Posterior vena cava (tissue), 2 donors: ENCODE measurements at places on chromosomes 1 and 21.

DNA sequence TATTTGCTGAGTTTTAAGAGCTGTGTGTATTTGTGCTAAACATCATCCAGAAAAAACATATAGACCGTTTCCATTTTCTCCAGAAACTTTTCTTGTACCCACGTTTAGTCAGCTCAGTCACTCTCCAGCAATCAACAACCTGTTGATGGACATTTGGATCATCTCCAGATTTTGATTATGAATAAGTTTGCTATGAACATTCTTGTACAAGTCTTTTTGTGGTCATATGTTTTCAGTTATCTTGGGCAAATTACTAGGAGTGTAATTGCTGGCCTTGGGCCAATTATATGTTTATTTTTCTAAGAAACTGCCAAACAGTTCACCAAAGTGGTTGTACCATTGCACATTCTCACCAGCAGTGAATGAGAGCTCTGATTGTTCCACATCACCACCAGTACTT is 221.8 kb downstream of the CENPF start:
- DNase-seq: no peak

- no peak for DNase-seq
Observed at GRCh38 chr1:19547814-19548213, 62.5 kb upstream of the CAPZB start.

DNA sequence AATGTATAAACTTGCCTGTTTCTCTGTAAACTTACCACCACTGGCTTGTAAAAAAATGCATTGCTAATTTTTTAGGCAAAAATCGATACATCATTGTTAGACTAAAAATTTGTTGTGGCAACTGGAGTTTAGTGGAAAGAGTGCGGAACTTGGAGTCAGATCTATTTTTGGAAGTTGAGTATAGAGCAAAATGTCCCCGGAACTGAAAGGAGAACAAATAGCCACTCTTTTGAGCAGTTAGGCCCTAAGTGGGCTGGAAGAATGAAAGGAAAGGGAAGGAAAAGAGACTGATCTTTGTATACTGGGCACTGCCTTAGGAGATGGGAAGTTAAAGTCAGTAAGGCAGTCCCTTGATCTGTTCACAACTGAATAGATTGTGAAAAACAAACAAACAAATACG is 30.2 kb downstream of the OPTC start:
- DNase-seq: no peak

DNA sequence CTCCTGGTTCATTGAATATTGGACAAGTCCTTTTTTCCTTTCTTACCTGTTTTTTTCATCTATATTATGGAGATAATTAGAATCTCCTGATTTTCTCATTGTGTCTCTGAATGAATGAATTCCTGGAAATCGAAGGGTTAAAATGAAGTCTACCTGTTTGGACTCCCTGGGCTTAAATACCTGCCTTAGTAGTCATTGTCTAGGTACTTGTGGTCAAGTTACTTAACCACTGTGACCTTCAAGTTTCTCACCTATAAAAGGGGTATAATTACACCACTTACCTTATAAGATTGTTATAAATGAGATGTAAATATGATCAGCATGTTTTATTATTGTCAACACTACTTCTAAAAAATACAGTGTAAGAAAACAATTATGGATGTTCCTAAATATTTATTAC is 9.0 kb upstream of the TBX19 start:
- no peak for DNase-seq

- no peak for DNase-seq
Observed at GRCh38 chr1:151680826-151681225, 35.8 kb downstream of the CELF3 start.

GRCh38 chr1:11646317-11646716 is 7.9 kb downstream of the FBXO2 start:
- no peak for DNase-seq

GRCh38 chr1:150159550-150159949 is 9.8 kb downstream of the PLEKHO1 start:
- DNase-seq: no peak

DNA sequence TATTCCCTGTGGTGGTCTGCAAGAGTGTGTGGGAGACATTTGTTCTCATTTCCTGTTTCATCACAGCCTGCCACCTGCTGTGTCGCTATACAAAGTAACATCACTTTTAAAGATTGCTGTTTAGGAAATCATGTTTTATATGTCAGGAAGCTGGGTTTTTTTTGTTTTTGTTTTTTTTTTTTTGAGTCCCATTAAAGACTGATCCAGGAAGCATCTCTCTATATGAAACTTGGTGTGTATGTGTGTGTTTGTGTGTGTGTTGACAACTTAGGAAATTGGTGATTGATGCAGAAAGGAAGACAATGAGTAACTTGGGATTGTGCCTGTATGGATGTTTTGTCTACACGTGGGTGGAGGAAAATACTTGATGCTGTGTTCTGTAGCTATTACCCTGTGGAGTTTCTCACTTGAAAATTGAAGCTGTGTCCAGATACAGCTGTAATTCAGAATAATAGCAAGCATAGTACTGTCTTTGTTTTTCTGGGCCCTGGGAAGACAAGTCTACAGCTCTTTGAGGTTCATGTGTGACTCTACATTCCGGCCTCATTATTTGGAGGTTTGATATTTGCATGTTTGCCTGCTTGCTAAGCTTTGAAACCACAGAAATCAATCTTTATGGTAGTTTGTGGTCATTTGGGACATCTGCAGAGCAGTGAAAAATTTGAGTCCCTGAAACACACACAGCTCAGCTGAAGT is 47.9 kb downstream of the LAMC1 start:
- no peak for DNase-seq

- DNase-seq: no peak
Observed at GRCh38 chr1:87154384-87154783, 174.3 kb upstream of the LMO4 start.

- no peak for DNase-seq
Observed at GRCh38 chr1:16246961-16247360, 10.0 kb upstream of the CPLANE2 start.

DNA sequence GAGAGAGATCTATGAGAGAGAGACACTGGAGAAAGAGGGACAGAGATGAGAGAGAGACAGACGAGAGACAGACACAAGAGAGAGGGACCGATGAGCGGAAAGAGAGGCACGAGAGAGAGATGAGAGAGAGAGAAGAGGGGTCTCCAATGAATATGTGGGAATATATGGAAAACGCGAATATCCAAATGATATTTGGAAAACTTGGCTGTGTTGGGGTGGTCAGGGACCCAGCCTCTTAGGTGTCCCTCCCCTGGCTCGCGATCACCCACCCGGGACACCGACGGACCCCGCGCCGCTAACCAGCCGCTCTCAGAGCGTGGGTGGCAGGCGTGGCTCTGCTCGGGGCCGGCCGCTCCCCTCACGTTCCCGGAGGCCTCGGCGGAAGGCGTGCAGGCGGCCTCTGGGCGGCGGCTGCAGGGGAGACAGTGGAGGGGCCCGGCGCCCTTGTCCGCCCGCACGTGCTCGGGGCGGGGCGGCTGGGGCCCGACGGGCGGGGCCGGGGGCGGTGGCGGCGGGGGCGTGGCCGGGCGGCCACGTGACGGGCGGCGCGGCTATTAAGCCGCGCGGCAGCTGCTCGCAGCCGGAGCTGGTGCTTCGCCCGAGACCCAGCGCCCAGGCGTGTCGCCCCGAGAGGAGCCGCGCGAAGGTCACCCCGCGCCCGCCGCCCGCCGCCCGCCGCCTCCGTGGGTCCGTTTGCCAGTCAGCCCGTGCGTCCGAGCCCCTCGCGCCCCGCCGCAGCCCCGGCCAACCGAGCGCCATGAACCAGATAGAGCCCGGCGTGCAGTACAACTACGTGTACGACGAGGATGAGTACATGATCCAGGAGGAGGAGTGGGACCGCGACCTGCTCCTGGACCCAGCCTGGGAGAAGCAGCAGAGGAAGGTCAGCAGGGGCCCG is at the start of gene ACTN2:
TSS of gene ACTN2 (plus strand) at position 583 of the 898 bp plus-strand sequence. CDS start at position 758, 175 bp downstream.
- DNase-seq: peak; percentile 82

- DNase-seq: no peak
Observed at GRCh38 chr1:156642265-156643048, 540 bp downstream of the BCAN start.

DNA sequence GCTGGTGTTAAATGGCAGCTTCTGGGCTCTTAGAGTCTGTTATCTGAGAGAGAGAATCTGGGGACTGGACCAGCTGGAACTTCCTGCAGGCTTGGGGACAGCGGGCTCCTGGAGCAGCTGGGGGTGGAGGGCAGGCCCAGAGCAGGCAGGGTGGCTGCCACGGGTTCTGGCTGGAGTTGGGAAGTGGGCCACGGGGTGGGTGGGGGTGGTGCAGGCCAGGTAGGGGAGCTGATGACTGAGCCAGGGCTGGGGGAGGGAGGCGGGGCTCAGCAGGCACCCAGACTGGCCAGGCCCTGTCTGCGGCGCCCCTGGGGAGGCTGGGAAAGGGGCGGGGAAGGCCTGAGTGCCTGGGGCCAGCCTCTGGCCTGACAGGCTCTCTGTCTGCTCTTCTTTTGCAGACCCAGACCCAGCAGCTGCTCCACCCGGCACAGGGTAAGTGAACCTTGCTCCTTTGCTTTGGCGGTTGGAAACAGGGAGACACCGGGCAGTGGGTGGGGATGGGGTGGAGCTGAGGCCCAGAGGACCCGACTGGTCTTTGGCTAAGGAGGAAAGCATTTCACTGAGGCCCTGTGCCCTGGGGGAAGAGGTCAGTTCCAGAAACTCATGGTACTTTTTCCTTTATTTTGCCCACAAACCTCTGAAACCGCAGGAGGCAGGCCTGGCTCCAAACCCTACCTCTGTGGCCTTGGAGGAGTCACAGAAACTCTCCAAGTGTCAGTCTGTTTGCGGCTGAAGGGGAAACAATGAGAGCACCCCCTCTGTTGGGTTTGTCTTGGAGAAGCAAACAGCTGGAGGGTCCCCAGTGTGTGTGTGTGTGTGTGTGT is 48.8 kb downstream of the ARHGEF10L start:
- DNase-seq: no peak

GRCh38 chr21:31913182-31913608 is 40.4 kb downstream of the HUNK start:
- DNase-seq: no peak

- no peak for DNase-seq
Observed at GRCh38 chr1:92366040-92366395, 67.2 kb downstream of the RPAP2 start.

DNA sequence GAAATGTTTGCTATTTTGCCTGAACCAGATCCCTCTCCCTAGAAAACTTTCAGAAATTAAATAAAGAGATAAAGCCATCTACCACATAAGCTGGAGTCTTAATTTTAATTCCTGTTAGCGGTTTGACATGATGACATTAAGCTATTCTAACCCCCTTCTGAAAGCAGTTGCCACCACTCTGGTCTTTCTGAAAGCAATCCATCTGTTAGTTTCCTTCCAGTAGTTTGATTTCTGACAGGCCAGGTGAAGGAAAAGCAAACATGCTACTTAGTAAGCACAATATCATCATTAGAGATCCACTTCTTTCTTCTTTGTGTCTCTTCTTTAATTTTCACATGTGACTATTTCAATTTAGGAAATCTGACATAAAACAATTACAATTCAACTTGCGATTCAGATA is 39.9 kb downstream of the RGL1 start:
- DNase-seq: no peak

GRCh38 chr1:227273557-227273956 is 44.7 kb downstream of the CDC42BPA start:
- DNase-seq: no peak

- no peak for DNase-seq
Observed at GRCh38 chr1:109024646-109025045, 17.3 kb downstream of the WDR47 start.

DNA sequence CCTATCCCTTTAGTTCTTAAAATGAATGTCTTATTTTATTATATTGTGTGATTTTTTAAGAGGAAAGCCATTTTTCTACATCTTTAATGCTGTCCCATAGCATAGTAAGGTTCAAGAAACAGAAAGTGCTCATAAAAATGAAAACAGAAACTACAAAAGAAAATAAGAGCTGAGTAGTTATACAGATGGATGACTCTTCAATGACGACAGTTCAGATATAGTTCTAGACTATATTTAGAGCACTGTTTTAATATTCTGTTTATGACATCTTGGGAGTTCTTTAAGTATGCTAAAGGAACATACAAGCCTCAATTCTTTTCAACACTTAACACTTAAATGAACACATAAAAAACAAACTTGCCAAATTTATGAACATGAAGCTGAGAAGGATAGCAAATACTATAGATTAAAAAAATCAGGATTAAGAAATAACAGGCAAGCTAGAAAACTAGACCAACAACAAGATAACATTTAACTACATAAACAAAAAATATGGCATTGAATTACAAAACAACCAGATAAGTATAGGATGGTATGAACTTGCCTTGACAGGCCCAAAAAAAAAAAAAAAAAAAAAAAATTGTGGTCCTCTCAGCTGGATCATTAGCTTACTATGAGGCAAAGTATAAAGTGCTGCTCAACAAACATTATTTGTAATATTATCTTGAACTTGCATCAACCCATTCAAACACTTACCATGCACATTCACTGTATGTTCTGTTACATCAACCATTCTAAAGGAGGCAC is 87.9 kb downstream of the ZZZ3 start:
- DNase-seq: no peak

GRCh38 chr1:3697810-3698209 is 45.5 kb downstream of the TP73 start:
- no peak for DNase-seq

- DNase-seq: peak; percentile 90
Observed at GRCh38 chr1:156480411-156481192, 20.0 kb downstream of the MEF2D start.

DNA sequence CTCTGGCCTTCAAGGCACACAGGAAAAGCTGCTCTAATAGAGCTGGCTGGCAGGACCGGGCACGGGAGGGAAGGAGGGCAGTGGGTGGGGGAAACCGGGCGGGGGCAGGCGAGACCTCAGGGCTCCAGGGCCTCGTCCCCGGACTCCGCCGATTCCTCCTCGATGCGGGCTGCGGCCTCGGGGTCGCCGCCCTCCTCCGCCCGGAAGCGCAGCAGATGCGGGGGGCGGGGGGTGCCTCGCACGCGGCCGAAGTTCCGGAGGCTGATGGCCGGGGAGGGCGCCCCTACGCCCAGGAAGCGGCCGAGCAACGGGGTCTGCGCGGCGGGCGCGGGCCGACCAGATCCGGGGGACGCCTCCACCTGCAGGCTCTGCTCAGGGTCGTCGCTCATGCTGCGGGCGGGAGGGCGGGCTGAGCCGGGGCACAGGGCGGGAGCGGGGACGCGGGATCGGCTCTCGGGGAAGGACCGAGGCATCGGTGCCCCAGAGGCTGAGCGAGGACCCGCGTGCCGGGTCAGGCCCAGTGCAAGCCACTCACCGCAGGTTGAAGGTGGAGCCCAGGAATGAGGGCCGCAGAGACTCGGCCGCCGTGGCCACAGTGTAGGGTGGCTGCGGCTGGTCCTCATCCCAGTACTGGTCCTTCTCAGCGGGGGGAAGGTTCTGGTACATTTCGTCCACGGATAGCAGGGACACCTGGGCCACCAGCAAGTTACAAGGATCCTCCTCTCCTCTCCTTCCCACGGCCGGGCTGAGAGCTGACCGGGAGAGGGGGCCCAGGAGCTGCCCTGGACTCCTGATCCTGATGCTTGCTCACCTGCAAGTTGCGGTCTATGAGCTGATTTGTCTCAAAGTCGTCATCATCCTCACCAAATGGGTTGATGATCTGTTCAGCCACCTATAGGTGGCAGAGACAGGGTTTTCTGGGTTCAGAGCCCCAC is 3.6 kb downstream of the BEST4 start:
- peak; percentile 80 for DNase-seq

GRCh38 chr1:195714248-195714647 is 894.0 kb downstream of the KCNT2 start:
- DNase-seq: no peak

GRCh38 chr1:34829250-34829649 is 30.3 kb downstream of the SMIM12 start:
- peak; percentile 59 for DNase-seq

GRCh38 chr1:2393471-2393877 is 1.8 kb downstream of the RER1 start:
- no peak for DNase-seq

GRCh38 chr1:177877086-177877485 is 92.8 kb downstream of the SEC16B start:
- no peak for DNase-seq

GRCh38 chr21:46154955-46155513 is 345 bp downstream of the FTCD start:
- peak; percentile 61 for DNase-seq
